ENCODE measurements at places on chromosomes 12 and 14.

DNA sequence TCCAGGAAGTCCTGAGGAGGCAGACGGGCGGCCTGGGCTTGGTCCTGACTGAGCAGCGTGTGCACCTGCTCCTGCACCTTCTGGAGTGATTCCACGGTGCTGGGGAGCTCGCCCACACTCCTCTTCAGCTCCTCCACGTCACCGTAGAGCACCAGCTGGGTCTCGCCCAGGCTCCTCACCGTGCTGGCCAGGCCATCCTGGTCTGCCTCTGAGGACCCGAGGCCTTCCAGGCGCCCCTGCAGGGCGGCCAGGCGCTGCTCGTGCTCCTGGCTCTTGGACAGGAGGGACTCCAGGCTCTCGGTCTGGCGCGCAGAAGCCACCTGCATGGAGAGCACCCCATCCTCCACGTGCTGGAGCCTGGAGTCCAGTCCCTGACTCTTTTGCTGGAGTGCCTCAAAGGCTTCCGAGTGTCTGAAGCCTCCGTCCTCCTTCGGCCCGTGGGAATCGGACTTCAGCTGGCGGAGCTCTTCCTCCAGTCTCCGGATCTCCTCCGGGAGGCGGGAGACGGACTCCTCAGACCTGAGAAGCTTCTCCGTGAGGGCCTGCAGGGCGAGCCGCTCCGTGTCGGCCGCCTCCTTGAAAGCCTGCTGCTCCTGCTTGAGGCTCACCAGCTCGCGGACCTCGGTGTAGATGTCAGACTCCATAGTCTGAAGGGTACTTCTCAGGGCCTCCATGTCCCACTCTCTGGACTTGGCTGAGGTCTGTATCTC, 8.4 kb downstream of the CKAP4 start:
- no peak for DNase-seq

- DNase-seq: no peak
These were observed 436.7 kb downstream of the ATP23 start for GRCh38 chr12:58378028-58378427.

GRCh38 chr14:73755434-73756014, 41.3 kb upstream of the PNMA1 start:
- no peak for DNase-seq

- DNase-seq: no peak
These were observed 187.3 kb upstream of the EGLN3 start for GRCh38 chr14:34138175-34138574.

- no peak for DNase-seq
These were observed 1.6 kb downstream of the ATP6V1D start for GRCh38 chr14:67357969-67358354.

GRCh38 chr12:44521702-44522101, 354.4 kb downstream of the NELL2 start:
- no peak for DNase-seq

- no peak for DNase-seq
These were observed 42.1 kb upstream of the CHGA start for GRCh38 chr14:92880851-92881250.

DNA sequence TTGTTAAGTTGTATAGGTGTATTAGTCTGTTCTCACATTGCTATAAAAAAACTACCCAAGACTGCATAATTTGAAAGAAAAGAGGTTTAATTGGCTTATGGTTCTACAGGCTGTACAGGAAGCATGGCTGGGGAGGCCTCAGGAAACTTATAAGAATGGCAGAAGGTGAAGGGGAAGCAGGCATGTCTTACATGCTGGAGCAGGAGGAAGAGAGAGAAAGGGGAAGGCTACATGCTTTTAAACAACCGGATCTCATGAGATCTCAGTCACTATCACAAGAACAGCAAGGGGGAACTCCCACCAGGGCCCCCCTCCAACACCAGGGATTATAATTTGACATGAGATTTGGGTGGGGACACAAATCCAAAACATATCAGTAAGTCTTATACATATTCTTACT, 60.5 kb upstream of the OR10AD1 start:
- no peak for DNase-seq

GRCh38 chr12:24444634-24445033, 495.2 kb upstream of the SOX5 start:
- DNase-seq: no peak

DNA sequence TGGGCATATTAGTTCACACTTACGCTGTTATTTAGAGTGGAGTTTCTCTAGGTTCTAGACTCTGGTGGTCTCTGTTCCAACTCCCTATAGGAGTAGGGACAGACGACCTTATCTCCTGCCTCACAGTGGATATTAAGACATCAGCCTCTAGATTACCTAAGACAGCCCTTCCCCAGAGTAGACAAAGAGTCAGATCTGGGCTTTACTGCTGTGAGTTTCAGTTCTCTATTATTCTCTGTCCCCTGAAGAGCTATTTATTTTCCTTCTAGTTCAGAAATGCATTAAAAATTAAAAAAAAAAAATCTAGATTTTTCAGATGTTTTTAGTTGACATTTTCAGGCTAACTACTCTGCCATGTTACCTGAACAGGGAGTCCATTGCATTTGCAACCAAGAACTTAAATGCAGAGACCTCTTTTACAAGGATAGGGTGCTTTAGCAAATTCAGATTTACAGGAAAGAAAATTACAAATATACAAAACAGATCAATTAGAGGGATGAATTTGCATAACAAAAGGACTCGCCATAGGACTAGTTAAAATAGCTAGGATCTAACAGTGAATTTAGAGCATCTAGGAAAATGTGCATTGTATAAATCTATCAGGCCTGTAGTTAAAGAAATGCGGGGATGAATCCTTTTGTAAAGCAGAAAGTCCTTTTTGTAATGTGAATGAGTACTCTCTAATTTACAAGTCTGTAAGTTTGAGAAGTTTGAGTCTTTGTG, 381.4 kb downstream of the APAF1 start:
- DNase-seq: no peak

GRCh38 chr12:96670334-96670899, 181.0 kb downstream of the CFAP54 start:
- DNase-seq: no peak

- no peak for DNase-seq
These were observed 216.7 kb downstream of the TMEM132C start for GRCh38 chr12:128483526-128484255.

GRCh38 chr12:97545804-97546203, 83.2 kb downstream of the RMST start:
- DNase-seq: no peak

GRCh38 chr12:31783996-31784645, 55.3 kb upstream of the AMN1 start:
- DNase-seq: no peak

GRCh38 chr12:128825835-128826234, 2.1 kb upstream of the SLC15A4 start:
- no peak for DNase-seq

GRCh38 chr12:101743724-101744472, 4.6 kb upstream of the SYCP3 start:
- no peak for DNase-seq

DNA sequence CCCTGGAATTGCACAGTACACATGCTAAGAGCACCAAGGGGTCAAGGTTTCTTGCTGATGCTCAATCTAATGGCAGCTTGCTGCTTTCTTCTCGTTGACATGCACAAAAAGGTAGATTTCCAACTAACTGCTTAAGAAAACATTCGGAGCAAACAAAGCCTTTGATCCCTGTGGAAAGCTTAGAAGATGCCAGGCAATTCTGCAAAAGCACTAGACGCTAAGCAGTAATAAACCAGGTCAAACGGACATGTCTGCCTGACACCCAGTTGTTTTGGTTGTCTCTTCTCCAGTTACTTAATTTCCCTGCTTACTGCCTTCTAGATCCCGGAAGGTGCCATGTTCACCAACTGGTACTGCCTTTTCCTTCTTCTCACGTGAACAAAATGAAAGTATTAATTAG, 100.5 kb upstream of the TMCC3 start:
- DNase-seq: no peak

DNA sequence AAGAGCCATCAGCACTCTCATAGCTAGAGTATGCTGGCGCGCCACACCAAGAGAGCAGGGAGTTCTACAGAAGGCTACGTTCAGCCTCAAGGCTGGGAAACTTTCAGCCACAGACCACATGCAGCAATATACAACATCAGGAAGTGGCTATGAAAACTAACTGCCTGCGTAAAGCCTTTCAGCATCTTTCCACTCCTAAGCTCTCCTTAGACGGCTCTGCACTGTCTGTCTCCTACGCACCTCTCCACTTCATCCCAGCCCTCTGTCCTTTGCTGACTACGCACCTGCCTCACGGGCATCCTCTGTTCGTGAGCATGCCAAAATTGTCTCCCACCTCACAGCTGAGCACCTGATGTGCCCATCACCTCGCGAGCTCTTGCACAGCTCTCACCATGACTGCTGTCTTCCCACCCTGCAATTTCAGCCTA, 9.7 kb downstream of the MPHOSPH9 start:
- DNase-seq: peak; percentile 46

DNA sequence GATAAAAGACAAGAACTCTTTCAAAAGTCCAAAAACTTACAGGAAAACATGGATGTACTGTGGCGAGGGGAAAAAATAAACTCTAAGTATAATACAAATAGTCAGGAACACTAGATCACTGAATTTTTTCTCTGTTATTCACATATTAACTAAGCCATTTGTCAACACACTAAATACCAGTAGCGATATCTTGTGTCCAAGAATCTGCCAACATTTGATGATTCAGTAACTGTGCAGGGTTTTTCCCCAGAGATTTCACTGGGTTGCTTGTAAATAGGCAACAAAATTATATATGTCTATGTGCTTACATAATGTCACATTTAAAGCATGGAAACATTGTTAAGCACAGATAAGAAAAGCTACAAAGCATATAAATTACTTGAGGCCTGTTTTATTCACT, 205.9 kb downstream of the KIF21A start:
- no peak for DNase-seq

GRCh38 chr12:91143206-91143605, 31.9 kb upstream of the LUM start:
- DNase-seq: no peak

GRCh38 chr12:1022032-1022970, 31.3 kb downstream of the ERC1 start:
- DNase-seq: no peak

- DNase-seq: no peak
These were observed 7.8 kb upstream of the MTERF2 start for GRCh38 chr12:106994579-106995220.

- DNase-seq: no peak
These were observed 62.6 kb downstream of the SMUG1 start for GRCh38 chr12:54126029-54126695.

DNA sequence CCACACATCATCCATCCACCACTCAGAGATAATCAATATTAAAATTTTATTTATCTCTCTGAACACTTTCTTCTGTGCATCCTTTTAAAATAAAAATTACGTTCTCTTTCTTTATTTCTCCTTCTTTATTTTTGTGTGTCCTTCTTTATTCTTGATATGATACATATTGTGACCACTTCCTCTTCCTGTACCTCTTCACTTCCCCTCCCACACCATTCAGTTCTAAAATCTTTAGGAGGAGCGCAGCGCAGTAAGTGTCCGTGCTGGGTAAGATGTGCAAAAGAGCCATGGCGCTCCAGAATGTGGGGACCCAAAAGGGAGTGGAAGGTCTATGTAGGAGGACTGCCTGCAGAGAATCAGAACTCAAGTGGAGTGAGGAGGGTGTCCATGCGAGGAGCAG, 256.7 kb downstream of the ITPR2 start:
- DNase-seq: no peak

GRCh38 chr12:54134850-54135249, 53.9 kb downstream of the SMUG1 start:
- DNase-seq: no peak

DNA sequence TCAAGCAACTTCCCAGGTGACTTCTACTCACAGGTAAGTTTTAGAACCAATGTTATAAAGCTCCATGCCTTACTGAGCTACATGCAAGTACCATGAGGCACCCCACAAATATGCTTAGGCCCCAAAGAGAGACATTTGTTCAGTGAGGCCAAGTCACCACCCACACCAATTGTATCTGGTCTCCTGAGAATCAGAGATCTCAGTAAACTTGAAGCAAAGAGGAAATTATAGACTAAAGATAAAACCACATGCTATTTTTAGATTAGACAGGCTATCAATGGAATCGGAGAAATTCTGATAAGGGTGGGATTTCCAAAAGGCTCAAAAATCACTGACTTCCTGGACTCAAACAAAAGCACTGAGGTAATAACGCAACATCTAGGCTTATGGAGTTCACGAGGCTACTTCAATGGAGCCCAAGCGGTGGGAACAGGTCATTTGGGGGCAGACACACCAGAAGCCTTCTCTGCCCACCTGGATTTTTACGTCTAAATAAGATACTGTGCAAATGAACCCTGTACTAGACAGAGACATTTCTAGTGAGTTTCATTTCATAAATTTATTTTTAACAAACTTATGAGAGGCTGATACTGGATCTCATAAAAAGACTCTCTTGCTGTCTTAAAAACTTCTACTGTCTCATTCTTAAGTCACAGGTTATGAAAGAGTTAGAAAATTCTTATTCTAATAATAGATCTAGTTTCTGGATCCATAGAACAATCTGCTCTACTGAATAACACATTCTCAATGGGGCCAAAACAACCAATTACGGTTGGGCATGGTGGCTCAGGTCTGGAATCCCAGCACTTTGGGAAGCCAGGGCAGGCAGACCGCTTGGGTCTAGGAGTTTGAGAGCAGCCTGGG, 7.7 kb downstream of the SLC15A4 start:
- no peak for DNase-seq

DNA sequence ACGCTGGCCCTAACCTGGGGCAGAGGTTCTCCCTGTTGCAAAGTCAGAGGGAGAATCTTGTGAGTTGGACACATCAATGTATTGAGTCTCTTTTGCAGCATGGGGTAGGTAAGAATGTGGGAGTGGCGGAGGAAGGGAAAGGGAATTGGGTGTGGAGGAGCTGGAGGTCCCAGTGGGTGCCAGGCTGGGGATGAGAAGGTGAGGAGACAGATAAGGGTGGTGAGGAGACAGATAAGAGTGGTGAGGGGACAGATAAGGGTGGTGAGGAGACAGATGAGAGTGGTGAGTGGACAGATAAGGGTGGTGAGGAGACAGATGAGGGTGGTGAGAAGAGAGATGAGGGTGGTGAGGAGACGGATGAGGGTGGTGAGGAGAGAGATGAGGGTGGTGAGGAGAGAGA, 72.9 kb upstream of the SFSWAP start:
- DNase-seq: no peak

- no peak for DNase-seq
These were observed 459.0 kb upstream of the ATP2B1 start for GRCh38 chr12:90167518-90168208.

- no peak for DNase-seq
These were observed 176.8 kb downstream of the KIF26A start for GRCh38 chr14:104315169-104315568.

- no peak for DNase-seq
These were observed 491.5 kb downstream of the SLC6A15 start for GRCh38 chr12:84421103-84421502.

- no peak for DNase-seq
These were observed 11.1 kb downstream of the PLBD2 start for GRCh38 chr12:113369391-113369985.

DNA sequence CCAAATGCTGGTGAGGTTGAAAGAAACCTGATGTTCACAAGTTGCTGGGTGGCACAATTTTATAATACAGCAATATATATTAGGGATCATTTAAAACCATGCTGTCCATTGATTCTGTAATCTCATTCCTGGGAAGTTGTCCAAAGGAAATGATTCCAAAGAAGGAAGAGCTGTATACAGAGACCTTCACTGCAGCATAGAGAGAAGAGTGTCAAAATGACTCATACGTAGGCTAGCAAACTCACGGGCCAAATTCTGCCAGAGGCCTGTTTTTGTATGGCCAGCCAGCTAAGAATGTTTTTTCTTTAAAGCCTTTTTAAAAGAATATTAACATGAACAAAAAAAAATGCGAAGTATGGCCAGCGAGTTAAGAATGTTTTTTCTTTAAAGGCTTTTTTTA, 69.2 kb upstream of the MED13L start:
- no peak for DNase-seq

GRCh38 chr14:95597784-95598211, 62.9 kb downstream of the GLRX5 start:
- DNase-seq: no peak
